Endothelial cell (in vitro differentiated cells): ENCODE measurements at places on chromosomes 6 and 20. TPM values are rescaled to one million over a fixed set of nuclear protein-coding genes. Genes with fewer than 3 reads are reported as not detected.

Gene ABHD16B
- not detected for total RNA-seq

GRCh38 chr6:35083507-35083906, 57.6 kb downstream of the TCP11 start:
- DNase-seq = no peak
- H3K4me3 ChIP-seq = no peak overlapping the region
- H3K4me1 ChIP-seq = peaks cover 21% of the 10 kb centered on the region
- H3K27ac ChIP-seq = no peak overlapping the region
- peaks cover 20% of the 10 kb centered on the region for H3K36me3 ChIP-seq

Gene SPTLC3
- total RNA-seq = 0.41 TPM

Gene WFDC12
- not detected for total RNA-seq

DNA sequence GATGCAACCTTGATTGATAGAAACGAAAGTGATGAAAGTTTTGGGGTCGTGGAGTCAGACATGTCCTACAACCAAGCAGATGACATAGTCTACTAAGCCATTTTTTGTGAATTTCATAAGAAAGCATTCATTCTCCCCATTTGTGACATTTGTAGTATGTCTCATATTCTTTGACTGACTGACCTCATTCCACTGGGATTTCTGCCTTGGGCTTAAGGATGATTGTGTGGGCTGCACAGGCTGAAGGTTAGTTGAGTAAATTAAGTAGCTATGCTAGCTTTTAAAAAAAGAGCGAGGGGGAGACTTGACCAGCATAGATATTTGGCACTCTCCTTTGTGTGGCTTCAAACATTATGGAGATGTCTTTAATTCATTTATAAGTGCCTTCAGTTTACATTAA, 28.9 kb downstream of the STMND1 start:
- peaks cover 3% of the 10 kb centered on the region for H3K4me1 ChIP-seq
- H3K27me3 ChIP-seq = no peaks in the 10 kb centered on the region
- H3K4me3 ChIP-seq = no peak overlapping the region
- H3K27ac ChIP-seq = no peak overlapping the region

Gene BCL2L1
- 52.9 TPM for total RNA-seq

Gene CDSN
- not detected for total RNA-seq

- H3K36me3 ChIP-seq = peaks cover 44% of the 10 kb centered on the region
- H3K4me3 ChIP-seq = no peak overlapping the region
- H3K4me1 ChIP-seq = no peaks in the 10 kb centered on the region
- no peak overlapping the region for H3K27ac ChIP-seq
- DNase-seq = no peak
Observed at GRCh38 chr6:161215193-161215592, 58.7 kb downstream of the AGPAT4 start.

Gene GJA10
- not detected for total RNA-seq

DNA sequence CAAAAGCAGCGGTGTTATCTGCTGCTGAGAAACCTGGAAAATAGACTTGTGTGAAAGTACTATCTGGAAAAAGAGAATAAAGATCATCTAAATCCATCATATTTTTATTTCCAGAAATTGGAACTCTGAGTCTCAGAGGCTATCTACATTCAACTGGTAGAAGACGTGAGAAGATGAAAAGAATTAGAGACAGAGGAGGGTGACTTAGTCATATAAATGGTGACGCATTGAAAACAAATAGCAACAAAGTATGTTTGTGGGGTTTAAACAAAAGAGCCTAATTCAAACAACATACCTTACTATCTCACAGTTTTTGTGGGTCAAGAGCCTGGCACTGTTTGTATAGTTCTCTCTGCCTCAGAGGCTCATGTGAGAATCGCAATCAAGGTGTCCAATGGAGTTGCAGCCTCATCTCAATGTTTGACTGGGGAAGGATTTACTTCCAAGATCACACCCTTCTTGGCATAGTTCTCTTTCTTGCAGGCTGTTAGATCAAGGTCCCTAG, 757.1 kb upstream of the SLC35B3 start:
- no peaks in the 10 kb centered on the region for H3K27me3 ChIP-seq
- H3K4me1 ChIP-seq = no peaks in the 10 kb centered on the region
- H3K27ac ChIP-seq = no peak overlapping the region
- DNase-seq = no peak
- H3K4me3 ChIP-seq = no peak overlapping the region

GRCh38 chr20:35174458-35175216, 2.8 kb downstream of the PROCR start:
- H3K27me3 ChIP-seq = peaks cover 6% of the 10 kb centered on the region
- no peak for DNase-seq
- peak overlapping the region; percentile 61 for H3K27ac ChIP-seq
- peaks cover 42% of the 10 kb centered on the region for H3K36me3 ChIP-seq
- peak overlapping the region; percentile 99 for H3K4me3 ChIP-seq
- peaks cover 40% of the 10 kb centered on the region for H3K4me1 ChIP-seq

Gene PTCHD4
- 28.5 TPM for total RNA-seq

Gene TINAG
- total RNA-seq = not detected

- H3K27ac ChIP-seq = no peak overlapping the region
- no peaks in the 10 kb centered on the region for H3K27me3 ChIP-seq
- H3K36me3 ChIP-seq = no peaks in the 10 kb centered on the region
- H3K4me1 ChIP-seq = no peaks in the 10 kb centered on the region
Observed at GRCh38 chr6:91271807-91272206, 684.9 kb upstream of the MAP3K7 start.

DNA sequence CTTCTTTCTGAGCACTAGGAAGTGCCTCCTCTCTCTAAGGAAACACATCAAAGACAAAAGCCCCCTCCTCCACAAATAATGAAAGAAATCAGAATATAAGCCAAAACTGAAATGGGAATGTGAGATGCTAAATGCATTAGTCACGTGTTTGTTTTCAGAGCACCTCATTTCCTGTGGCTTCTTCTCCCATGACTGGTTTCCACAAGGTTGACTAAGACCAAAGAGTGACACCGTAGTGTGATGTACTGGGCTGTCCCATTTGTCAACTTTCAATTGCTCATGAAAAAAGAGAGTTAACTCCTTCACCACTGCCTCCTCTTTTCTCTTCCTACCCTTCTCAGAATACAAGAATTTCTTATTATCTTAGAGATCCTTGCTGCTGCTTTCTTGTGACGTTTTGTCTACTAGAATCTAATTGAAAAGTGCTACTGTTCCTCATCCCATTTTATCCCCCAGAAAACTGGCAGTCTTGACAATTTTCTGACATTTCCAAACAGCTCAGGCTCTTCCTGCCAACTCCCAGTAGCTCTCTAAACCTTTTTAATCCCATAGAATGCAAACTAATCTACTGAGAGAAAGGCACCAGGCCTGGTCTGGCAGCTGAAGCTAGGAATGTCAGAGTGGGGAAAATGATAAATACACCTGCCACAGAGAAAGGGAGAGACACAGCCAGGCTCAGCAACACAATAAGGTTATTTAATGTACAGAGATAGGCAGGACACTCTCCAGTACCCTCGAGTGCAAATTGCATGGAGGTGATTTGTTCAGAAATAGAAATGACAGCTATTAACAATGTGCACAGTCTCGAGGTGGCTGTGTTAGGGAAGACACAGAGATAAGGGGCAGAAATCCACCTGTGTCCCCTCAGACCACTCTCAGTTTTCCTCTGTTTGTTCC, 671.7 kb upstream of the NRSN1 start:
- H3K4me1 ChIP-seq = peaks cover 7% of the 10 kb centered on the region
- no peak overlapping the region for H3K4me3 ChIP-seq

DNA sequence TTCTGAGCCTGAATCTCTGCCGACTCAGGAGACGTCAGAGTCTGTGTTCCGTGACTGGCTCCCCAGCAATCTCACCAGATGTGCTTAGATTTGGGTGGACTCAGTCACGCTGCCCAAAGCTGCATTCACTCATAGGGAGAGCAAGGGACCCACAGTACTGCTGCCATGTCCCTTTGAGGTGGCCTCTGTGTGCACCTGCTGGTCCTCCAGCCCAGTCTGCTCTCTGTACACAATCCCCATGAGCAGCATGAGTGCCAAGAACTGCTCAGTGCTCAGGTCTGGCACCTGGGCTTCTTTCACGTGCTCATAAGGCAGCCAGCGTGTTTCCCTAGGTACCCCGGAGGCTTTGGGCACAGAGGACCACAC, 44.2 kb upstream of the TIAM2 start:
- no peak overlapping the region for H3K4me3 ChIP-seq
- H3K27me3 ChIP-seq = peaks cover 11% of the 10 kb centered on the region
- H3K4me1 ChIP-seq = peaks cover 14% of the 10 kb centered on the region
- DNase-seq = no peak
- H3K27ac ChIP-seq = no peak overlapping the region
- H3K36me3 ChIP-seq = peaks cover 9% of the 10 kb centered on the region

Gene GJA1
- total RNA-seq = 363 TPM

- H3K27me3 ChIP-seq = no peaks in the 10 kb centered on the region
- no peaks in the 10 kb centered on the region for H3K36me3 ChIP-seq
- H3K27ac ChIP-seq = no peak overlapping the region
- peaks cover 9% of the 10 kb centered on the region for H3K4me1 ChIP-seq
- no peak for DNase-seq
- no peak overlapping the region for H3K4me3 ChIP-seq
Observed at GRCh38 chr6:128347123-128347522, 173.3 kb downstream of the PTPRK start.

DNA sequence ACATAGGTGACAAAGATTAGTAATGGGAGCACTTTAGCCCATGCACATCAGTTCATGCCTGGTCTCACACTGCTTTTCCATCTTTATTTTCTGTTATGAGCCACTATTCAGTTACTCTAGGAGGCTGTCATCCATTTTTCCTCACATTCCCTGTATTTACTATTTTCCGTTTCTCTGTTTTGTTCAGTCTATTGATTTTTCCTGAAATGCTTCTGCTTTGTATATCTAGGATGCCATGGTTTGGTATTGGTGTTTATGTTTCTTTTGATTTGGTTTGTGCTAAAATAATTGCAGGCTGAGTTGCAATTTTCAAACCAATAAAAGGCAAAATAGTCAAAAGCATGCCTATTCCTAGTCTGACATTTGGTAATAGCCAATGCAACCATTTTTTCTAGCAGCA, 28.9 kb upstream of the ZNF292 start:
- H3K27ac ChIP-seq = no peak overlapping the region
- H3K27me3 ChIP-seq = no peaks in the 10 kb centered on the region
- H3K36me3 ChIP-seq = no peaks in the 10 kb centered on the region
- no peak for DNase-seq
- H3K4me3 ChIP-seq = no peak overlapping the region
- no peaks in the 10 kb centered on the region for H3K4me1 ChIP-seq

DNA sequence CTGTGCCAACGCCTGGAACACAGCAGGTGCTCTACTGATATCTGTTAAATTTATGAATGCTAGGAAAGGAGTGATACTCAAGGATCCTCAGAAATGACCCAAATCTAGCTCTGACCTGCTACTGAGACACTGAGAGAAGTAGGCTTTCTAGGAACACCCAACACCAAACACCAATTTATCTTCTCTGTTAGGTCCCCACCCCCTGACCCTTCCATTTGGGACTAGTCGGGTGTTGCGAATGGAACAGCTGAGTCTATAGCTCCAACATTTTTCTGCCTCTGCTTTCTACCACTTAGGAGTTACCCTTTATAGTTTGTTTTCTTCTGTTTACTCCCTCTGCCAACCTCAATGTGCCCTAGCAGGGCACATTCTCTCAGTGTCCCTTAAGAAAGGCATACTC, 24.0 kb downstream of the CPNE1 start:
- H3K36me3 ChIP-seq = no peaks in the 10 kb centered on the region
- peaks cover 11% of the 10 kb centered on the region for H3K4me1 ChIP-seq
- H3K27ac ChIP-seq = no peak overlapping the region

DNA sequence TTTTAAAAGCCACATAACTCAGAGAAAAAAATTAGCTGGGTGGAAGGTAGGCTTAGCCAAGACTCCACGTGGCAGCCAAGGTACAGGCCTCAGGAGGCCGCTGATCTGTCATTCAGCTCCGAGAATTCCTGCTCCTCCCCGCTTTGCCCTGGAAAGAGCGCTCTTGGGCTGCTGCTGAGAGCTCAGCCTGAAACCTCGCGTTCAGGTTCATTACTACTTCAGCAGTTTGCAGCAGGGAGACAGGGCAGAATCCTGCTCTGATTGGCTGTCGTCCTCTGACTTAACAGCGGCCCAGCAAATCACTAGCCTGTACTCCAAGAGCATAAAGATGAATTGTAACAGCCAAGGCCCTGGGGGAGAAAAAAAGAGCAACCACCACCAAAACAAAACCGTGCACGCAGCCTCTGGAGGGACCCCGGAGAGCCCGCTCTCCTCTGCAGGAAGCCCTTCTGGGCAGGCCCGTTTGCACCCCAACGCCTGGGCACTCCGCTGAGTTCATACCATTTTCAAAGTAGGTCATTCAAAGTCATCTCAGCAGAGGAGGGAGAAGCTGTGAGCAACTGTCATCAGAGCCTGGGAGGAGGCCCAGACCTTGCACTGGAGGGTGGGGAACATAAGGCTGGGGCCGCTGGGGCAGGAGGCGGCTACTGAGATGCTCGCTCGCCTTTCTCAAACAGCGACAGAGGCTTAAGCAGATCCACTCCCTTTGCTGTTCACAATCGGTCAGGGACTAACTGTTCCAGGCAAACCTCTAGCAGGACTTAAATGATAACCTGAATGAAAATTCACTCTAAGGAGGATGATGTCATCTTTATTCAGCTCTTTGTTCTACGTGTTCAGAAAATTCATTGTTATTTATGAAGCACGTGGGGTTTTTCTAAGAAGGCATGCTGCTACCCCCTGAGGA, 42.3 kb upstream of the ATXN1 start:
- peak; percentile 18 for DNase-seq
- H3K4me3 ChIP-seq = no peak overlapping the region
- no peaks in the 10 kb centered on the region for H3K27me3 ChIP-seq
- peaks cover 3% of the 10 kb centered on the region for H3K4me1 ChIP-seq
- no peaks in the 10 kb centered on the region for H3K36me3 ChIP-seq

GRCh38 chr6:6003621-6004366, 2.9 kb downstream of the NRN1 start:
- peak overlapping the region; percentile 95 for H3K4me3 ChIP-seq
- DNase-seq = peak; percentile 53
- peaks cover 29% of the 10 kb centered on the region for H3K36me3 ChIP-seq
- peak overlapping the region; percentile 86 for H3K27ac ChIP-seq
